Cerebellar nuclear complex (tissue), 1 donor: ENCODE measurements at places on chromosomes 16 and 17.

DNA sequence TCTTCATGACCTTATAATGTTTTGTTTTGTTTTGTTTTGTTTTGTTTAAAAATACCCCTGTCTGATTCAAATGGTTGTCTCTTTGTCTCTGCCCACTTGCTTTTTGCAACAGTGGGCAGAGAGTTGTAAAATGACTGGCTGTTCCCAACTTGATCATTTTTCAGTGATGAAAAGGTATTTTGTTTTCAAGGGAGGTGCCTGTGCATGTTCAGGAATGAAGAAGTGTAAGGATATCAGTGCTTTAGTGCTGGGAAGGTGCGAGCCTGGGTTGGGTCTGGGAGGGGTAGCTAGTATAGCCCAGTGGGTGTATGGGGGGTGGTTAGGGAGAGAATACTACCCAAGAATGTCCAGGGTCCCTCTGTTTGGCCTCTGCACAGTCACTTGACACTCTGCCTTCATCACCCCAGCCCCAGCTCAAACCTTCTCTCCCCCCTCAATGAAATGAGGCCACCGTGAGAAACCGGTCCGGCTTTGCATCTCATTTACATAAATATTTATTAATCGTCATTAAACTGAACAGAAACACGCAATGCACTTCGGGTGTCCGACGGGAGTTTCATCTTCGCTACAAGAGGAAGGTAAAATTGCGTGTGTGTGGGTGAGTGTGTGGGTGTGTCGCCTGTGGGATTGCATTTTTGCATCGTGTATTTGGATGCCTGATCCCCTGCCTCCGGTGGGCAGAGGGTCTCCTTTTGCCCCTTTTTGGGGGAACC lies 4.3 kb downstream of the NEUROD2 start:
- no peak for DNase-seq

DNA sequence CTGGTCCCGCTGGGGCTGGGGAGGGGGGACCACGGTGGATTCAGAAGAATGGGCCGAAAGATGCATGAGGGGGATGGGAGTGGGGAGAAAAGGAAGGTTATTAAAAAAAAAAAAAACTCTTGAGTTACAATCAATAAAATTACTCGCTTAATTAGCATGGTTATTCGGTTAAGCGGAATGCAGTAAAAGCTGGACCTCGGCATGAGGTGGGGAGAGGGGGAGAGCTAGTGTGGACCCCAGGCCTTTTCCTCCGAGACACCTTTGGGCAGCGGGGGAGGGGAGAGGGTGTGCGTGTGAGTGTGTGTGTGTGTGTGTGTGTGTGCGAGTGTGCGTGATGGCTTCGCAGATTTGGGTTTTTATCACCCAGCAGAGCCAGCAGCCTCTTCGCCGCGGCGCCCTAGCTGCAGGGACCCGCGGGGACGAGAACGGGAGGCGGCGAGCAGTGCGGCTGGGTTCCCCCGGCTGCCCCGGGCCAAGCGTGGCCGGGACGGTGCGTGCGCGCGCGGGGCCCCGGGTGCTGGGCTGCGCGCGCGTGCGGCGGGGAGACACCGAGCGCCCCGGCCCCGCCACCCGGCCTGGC lies 3.7 kb downstream of the BAHCC1 start:
- DNase-seq, result no peak

- no peak for DNase-seq
These were observed 32.5 kb upstream of the CDH11 start for GRCh38 chr16:65154321-65154720.

DNA sequence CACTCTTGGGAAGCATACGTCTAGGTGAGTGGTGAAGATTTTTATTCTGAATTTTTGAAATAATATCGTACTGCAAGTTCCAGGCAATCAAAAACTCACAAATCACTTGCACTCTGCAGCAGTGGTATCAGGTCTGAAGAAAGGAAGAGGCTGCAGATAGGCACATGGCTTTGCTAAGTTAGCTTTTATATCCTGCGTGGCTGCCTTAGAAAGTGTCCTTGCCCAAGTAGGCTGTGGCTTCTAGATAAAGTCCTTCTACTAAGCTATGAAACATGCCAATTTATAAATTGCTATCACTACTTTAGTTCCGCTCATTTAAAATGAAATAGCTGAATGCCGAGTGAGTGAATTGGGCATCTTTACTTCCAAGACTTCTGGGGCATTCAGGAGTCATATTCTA lies 17.9 kb downstream of the WWOX start:
- no peak for DNase-seq

- no peak for DNase-seq
These were observed 40.0 kb downstream of the LGALS9 start for GRCh38 chr17:27670791-27671590.

- DNase-seq, result no peak
These were observed 330.3 kb upstream of the XYLT1 start for GRCh38 chr16:17801068-17801467.

GRCh38 chr16:77273-77806 lies 685 bp upstream of the MPG start:
- DNase-seq, result no peak

DNA sequence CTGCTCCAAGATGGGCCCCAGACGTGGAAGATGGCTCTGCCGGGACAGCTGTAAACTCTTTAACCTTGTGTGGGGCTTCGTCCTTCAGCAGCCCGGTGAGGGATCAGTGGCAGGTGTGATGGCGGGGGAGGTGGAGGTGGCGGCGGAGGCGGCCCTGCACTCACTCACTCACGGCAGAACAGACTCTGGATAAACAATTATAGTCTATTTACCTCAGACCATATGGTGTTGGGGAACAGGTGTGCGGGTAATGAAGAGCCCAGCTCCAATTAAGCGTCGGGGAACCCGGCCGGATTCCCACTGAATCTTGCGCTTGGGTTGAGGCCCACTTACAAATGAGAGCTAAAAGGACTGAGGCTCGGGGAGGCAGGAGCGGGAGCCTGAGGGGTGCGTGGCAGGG lies 104.3 kb upstream of the SDK2 start:
- DNase-seq, result no peak
